Mesendoderm (in vitro differentiated cells): ENCODE measurements at places on chromosomes 2 and 18.

DNA sequence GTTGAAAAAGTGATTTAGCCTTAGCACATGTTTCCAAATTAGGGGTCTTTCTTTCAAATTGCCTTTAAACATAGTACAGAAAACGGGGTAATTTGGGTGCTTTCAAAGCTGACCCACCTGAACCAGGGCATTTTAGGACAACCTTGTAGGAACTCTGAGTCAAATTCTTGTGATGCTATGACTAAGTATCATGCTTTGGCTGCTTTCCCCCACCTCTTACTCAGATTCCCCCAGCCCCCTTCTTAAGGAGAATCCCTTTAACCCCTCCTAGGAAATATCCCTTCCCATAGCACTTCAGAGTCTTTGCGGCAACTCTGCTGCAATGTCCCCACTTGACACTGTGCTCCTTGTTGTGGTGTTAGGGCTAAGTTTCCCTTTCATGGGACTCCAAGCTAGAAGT lies 18.6 kb upstream of the KLF7 start:
- no peak for DNase-seq

DNA sequence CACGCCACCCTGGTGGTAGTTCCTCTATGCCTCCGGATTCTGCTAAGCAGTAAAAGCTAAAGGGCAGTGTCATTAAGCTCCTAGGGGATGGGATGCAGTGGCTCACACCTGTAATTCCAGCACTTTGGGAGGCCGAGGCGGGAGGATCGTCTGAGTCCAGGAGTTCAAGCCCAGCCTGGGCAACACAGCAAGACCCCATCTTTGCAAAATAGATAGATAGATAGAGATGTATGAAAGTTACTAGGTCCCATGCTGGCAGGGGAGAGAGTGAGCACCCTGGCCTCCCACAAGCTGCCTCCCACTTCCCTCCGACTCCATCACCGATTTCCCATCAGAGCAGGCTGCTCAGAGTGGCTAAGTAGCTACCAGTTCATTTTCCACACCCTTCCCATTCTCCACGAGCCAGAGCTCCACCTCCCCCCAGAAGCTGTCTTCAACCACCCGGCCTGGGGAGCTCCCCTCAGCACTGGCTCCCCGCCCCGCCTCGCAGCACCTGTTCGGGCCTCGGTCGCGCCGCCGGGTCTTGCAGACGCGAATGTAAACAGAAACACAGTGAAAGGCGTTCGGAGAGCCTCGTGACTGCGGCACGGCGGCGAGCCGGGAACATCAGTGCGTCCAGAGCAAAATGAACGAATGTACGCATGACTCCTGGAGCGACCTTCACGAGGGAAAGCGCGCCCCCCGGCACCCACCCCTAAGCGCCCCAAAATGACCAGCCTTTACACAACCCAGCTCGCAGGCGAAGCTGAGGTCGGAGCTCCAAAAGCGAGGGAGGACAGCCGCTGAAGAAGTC lies 598 bp upstream of the CEP68 start:
- DNase-seq, result no peak

- no peak for DNase-seq
These were observed 235.1 kb downstream of the CDCA7 start for GRCh38 chr2:173589604-173590275.

- no peak for DNase-seq
These were observed 607.5 kb downstream of the PLCL1 start for GRCh38 chr2:198411936-198412335.

GRCh38 chr2:88179228-88179679 lies 9.1 kb downstream of the THNSL2 start:
- no peak for DNase-seq

DNA sequence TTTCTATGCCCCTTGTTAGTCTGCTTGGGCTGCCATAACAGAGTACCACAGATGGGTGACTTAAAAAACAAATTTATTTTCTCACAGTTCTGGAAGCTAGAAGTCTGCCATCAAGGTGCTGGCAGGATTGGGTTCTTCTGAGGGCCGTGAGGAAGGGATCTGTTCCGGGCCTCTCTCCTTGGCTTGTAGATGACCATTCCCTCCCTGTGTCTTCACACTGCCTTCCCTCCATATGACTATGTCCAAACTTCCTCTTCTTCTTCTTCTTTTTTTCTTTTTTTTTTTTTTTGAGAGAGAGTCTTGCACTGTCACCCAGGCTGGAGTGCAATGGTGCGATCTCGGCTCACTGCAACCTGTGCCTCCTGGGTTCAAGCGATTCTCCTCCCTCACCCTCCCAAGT lies 13.1 kb upstream of the CCNYL1 start:
- no peak for DNase-seq

GRCh38 chr2:230077851-230078547 lies 9.3 kb upstream of the SLC16A14 start:
- DNase-seq, result peak; percentile 7

DNA sequence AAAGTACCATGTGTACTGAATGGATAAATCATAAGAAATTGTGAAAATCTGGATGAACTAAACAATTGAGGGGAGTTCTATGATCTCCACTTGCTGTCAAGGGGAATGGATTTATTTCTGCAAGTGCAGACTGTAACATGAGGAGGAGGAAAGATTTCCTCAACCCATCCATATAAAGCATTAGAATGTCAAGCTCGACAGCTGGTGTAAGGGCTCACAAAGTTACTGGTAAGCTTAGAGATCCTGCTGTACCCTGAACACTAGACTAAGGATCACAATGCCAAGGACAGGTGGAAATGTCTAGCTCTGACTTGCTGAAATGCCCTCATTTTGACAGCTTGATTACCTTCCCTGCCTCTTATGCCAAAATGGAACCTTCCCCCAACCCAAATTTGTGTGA lies 125.3 kb downstream of the TCF4 start:
- DNase-seq, result no peak

DNA sequence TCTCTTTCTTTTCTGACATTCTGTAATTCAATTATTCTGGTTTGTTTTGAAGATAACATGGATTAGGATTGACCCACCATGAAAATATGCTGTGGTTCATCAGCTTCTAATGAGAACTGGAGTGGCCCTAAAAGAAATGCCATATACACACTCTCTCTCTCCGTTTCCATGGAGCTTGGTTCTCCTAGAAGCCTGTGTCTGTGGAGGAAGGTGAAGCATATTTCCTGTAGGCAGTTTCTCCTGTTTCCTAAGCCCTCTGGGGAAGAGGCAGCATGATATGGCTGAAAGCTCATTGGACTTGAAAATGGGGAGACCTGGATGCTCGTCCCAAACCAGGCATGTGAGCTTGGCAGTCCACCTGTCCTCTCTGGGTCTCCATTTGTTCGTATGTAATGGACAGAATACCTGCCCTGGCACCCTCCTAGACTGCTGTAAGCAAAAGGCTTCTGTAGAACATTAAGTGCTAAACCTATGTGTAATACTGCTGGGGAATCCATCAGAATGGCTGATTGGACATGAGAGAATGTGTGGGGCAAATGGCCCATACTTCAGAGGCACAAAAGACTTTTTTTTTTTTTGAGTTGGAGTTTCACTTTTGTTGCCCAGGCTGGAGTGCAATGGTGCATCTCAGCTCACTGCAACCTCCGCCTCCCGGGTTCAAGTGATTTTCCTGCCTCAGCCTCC lies 75.3 kb upstream of the PPP1CB start:
- no peak for DNase-seq

DNA sequence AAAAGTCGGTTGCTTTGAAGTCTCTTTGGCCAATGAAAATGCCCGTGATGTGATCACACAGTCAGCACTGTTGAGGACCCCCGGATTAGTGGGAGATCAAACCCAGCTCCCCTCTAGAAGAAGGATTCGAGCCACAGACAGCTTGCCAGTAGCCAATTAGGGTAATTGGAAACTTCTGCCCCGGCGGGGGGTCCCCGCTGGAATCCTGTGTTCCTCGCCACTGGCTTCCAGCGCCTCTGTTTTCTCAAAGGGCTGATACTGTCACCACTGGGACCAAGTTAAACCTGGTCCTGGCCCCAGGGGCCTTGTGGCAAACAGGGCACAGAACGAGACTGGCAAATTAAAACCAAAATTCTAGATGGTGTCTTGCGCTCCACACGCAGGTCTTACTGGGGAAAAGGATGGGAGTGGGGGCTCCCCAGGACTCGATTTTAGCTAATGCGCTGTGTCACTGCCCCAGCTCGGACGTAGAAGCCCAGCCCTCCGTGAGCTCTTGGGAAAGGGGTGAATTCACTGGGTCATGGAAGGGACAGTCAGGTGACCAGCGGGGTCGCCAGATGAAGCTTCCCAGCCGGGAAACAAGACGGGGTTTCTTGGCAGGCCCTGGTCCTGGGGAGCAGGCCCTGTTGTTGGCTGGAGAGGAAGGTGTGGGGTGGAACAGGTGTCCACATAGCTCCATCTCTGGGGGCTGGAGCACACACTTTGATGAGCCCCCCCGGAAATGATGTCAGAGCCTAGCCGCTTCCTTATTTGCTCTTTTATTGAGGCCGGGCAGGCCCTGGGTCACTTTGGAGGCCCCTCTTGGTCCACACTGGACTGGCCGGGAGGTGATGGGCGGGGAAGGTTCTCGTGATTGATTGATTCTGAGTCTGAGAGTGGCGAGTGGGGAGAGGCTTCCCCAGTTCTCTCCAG lies 90.2 kb downstream of the SMAD7 start:
- DNase-seq, result peak; percentile 86

GRCh38 chr18:44119607-44120006 lies 561.1 kb upstream of the SETBP1 start:
- DNase-seq, result no peak

GRCh38 chr2:226862623-226863022 lies 26.8 kb downstream of the RHBDD1 start:
- DNase-seq, result no peak

- no peak for DNase-seq
These were observed 39.0 kb downstream of the EEF1B2 start for GRCh38 chr2:206198677-206199076.

GRCh38 chr2:143399631-143400069 lies 270.4 kb downstream of the ARHGAP15 start:
- no peak for DNase-seq

GRCh38 chr2:137846993-137847392 lies 117.3 kb upstream of the HNMT start:
- DNase-seq, result no peak

DNA sequence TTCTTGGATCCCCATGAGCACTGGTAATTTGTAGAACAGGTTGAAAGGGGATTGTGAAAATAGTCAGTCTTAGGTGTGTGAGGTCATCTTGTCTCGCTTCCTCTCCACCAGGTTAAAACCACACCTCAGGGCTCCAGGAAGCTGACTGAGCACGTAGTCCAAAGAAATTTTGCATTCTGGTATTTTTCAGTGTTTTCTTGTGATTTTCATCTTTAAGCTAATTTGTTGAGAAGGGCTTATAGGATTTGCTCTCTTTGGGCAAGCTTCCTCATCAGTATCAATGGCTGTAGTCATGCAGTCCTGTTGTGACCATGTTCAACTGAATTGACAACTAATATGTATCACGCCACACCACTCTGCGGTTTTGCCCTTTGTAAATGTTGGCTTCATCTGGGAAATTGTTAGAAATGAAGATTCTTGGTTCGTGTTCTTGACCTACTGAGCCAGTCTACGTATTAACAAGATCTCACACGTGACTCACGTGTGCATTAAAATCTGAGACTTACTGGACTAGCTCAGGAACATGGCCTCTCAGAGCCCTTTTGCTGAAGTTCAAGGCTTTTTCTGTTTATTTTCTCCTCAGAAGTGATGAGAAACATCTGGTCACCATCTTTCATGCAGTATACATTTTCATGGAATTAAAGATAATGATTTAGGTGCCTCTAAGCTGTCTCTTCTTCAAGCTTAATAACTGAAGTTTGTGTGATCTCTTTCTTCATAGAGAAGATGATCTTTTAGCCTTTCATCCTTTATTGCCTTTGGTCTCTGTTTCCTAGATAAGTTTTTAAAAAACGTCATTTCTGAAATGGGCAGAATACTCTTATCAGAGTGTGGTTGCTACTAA lies 32.8 kb downstream of the FMNL2 start:
- no peak for DNase-seq

- no peak for DNase-seq
These were observed 71.0 kb downstream of the TMEM182 start for GRCh38 chr2:102832789-102833188.

DNA sequence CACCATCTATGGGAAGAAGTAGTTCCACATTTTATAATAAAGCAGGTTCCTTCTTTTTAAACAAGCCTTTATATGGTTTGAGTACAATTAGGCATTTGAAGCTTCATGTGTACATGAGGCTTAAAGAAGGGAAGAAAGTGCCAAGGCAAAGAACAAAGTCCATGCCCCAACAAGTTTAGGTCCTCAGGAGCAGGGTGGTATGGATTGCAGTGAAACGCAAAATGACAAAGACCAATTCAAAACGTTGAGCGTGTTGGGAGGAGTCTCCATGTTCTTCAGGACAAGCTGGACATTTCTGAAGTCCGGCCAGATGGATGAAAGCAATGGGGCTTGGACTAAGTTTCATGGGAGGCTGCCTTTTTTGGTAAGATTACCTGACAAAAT lies 78.8 kb upstream of the FZD5 start:
- no peak for DNase-seq

GRCh38 chr2:139217641-139218040 lies 437.5 kb upstream of the NXPH2 start:
- DNase-seq, result no peak
